Myocyte (in vitro differentiated cells): ENCODE measurements at places on chromosomes 16 and 17.

- no peak for DNase-seq
These were observed 15.9 kb upstream of the RFWD3 start for GRCh38 chr16:74682556-74682955.

DNA sequence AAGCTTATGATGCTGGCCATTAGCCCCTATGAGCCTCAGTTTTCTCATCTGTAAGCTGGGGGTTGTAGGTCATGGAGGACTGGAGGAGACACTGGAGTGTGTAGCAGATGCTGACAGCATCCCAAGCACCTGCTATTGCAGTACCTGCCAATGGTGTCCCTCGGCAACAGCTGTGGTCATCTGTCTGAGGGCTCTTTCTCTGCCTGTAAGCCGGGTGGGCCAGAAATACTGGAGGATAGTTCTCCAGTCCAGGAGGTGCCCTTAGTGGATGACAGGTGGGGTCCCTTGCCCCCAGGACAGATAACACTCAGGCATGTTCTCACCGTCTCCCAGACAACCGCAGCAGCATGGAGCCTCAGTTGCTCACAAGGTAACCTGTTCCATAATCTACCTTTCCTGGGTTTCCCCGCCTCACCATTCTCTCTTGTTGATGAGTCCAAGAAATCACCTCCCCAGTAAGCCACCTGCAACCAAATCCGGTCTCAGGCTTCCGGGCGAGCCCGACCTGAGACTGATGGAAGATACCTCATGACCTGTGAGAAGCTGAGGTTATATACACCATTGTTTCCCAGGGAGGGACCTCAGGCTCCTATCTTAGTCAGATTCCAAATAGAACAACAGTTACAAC, 23.8 kb downstream of the NLRP1 start:
- no peak for DNase-seq

DNA sequence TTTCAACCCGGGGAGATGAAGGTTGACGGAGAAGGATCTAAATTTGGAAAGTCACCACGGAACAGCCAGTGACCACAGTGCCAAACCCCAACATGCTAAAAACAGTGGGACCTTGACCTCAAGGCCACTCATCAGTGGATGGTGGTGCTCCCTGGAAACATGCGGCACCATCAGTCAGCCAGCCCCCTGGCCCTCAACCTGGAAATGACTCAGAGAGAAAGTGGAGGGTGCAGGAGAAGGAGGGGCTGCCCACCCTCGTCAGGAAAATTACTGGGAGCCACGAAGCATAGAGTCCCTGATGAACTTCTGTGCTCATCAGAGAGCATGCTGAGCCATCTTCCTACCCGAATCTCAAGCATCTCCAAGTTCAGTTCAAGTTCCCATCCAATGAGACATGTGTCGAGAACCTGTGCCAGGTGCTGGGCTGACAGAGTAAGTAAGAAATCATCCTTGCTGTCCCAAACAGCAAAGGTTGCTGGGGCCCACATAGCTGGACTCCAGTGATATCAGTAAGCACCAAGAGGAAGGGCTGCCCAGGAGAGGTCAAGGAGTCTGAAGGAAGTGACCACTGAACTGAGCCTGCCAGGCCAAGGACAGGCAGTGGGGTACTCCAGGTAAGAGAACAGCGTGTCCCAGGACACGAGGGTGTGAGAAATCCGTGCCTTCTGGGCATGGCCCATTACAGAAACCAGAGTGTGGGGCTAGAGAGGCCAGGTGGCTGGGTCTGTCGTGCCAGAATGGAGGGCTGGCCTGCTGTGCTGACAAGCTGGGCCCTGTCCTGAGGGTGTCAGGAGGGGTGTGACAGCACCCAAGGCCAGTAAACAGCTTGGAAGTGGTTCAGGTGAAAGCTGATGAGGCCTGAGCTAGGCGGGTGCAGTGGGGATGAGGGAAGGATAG, 5.2 kb downstream of the PECAM1 start:
- DNase-seq = peak; percentile 97

GRCh38 chr16:76583466-76583865, 306.3 kb downstream of the CNTNAP4 start:
- peak; percentile 9 for DNase-seq

- DNase-seq = no peak
These were observed 485.8 kb downstream of the SLC39A11 start for GRCh38 chr17:72606656-72607055.

- no peak for DNase-seq
These were observed 10.4 kb downstream of the ABR start for GRCh38 chr17:1169221-1169928.

- DNase-seq = peak; percentile 96
These were observed 12.7 kb downstream of the SCN4A start for GRCh38 chr17:63960006-63960405.

GRCh38 chr17:64441772-64442540, 7.0 kb upstream of the MILR1 start:
- DNase-seq = peak; percentile 98

DNA sequence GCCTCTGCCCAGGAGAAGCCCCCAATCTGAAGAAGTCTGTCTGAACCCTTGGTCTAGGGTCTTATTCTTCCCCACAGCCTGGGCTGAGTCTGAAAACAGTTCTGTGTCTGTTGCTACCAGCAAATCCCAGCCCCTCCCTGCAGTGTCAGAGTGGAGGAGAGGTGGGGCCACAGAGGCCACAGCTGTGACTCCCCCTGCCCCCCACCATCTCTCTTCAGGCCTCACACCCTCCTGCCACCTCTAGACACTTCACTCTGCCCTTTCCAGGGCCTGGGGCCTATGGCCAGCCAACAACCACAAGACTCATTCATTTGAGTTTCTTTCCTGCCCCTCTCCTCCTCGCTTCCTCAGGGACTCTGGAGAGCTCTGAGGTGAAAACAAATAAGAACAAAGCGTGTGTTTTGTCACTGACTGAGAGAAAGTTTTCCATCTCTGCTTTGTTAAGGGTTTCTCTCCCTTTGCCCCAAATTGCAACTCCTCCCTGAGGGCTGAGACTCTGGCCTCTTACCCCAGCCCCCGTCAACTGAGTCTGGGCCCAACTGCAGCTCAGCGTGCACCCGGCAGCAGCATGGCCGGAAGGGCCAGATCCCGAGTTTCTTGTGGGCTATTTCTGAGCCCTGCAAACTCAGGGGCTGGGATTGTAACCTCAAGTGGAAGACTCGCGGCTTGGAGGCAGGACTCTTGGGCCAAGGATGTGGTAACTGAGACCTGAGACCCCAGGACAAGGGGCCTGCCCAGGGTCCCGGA, 13.2 kb downstream of the C17orf50 start:
- no peak for DNase-seq

GRCh38 chr17:68908045-68908444, 47.1 kb downstream of the ABCA8 start:
- DNase-seq = no peak

- peak; percentile 62 for DNase-seq
These were observed 928 bp downstream of the CASKIN2 start for GRCh38 chr17:75514299-75514918.

DNA sequence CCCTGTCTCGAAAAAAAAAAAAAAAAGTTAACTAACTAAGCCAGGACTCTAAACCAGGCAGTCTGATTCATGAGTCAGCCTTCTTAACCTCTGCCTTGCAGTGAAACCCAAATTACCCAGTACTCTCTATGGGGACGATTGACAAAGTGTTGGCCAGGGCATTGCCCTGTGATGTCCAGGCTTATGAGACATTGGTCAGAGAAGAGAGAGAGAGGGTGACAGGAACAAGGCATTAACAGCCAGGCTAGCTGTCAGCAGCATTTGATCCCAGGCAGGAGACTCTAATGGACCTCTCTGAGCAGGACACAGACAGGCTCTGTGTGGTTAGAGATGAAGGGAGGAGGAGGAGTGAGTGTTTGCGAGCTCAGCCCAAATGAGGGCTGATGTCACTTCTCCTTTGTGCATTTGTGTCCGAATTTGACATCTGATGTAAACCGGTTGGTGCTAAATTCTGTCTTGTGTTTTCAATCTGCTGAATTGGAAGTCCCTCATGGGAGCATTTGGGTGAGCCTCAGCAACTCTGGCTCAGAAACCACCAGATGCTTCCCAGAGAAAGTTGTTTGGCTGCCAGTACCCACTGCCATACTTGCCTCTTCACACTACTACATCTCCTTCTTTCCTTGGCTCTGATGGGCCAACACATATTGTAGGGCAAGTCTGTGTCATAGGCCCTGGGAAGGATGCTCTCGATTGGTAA, 4.3 kb upstream of the MYL4 start:
- DNase-seq = peak; percentile 97

- peak; percentile 57 for DNase-seq
These were observed 870.1 kb downstream of the CDH11 start for GRCh38 chr16:64251742-64252141.
